ENCODE measurements at places on chromosomes 6 and 20.

- DNase-seq: no peak
Measured at GRCh38 chr6:129175066-129175465, 292.1 kb downstream of the LAMA2 start.

DNA sequence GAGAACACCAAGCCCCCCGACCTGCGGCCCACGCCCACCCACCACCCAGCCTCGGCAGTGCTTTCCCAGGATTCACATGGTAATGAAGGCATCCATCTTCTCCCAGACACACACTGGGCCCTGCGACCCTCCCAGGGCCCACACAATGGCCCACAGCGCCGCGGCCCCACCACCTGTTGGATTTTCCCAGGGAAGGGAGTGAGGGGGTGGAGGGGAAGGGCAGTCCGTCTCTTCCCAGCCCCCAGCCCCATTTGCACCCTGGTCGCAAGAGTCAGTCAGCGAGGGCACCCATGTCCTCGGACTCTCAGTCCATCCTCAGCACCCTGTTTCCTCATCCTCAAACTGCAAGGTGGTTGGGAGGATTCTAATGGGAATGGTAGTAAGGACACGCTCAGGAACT lies 23.7 kb upstream of the ID1 start:
- DNase-seq: no peak

- no peak for DNase-seq
Measured at GRCh38 chr6:166712286-166713228, 85.5 kb upstream of the RPS6KA2 start.

- no peak for DNase-seq
Measured at GRCh38 chr6:55866128-55866527, 9.3 kb downstream of the BMP5 start.

- no peak for DNase-seq
Measured at GRCh38 chr6:136792095-136792409, 225 bp downstream of the MAP3K5 start.

DNA sequence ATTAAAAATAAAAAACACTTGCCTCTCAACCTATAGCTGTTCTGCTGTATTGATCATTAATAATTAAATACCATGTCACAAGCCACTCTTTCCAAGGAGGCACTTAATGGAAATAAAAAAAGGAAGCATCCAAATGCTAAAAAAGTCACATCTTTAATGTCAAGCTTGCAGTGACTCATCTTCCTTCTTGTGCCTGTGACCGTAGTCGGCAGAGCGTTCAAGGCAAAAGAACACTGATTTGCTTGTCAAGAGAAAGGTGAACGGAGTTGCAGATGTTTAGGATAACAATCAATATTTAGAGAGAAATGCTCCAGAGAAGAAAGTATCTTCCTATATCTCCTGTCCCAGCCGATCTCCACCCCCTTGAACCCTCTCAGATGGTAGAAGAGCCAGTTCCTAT lies 341.0 kb upstream of the OPRM1 start:
- no peak for DNase-seq

- no peak for DNase-seq
Measured at GRCh38 chr20:56423211-56423610, 11.2 kb downstream of the CASS4 start.

- no peak for DNase-seq
Measured at GRCh38 chr6:21220271-21220987, 373.1 kb upstream of the SOX4 start.

GRCh38 chr20:38747495-38748096 lies 664 bp upstream of the ACTR5 start:
- no peak for DNase-seq

DNA sequence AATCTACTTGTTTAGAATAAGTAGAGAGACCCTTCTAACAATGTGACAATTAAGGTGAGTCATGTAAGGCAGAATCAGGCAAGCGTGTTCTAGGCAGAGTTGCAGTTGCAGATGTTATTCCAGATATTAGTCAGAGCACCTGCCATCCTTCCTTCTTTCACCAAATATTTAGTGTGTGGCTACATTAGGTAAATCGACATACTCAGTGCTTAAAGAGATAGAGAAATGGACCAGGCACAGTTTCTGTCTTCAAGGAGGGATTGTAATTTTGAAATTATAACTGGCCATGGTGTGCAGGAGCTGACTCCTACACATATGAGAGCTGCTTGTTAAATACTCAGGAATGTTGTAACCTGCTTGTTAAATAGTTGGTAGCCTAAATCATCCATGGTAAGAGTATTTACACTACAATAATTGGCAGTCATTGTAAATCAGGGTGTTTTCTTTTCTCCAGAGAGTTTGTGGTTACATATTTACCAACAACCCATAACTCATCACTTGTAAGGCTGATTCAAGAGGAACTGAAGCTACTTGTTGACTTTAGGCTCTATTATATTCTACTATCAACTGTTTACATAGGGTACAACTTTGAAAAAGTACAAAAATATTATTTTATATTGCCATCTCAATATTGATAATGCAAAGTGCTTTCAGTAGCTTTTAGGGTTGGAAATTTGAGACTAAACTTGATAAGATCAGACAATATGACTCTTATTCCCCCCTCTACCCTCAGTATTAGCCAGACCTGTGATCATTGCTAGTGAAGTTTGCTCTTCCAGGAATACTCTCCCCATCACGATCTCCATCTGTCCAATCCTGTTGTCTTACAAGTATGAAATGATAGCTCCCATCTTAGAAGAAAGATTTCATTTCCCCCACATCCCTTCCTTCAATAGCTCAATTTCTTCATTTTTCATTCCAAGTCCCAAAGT lies 607.1 kb downstream of the COL12A1 start:
- no peak for DNase-seq

- no peak for DNase-seq
Measured at GRCh38 chr6:160147146-160147536, 25.5 kb downstream of the SLC22A1 start.

DNA sequence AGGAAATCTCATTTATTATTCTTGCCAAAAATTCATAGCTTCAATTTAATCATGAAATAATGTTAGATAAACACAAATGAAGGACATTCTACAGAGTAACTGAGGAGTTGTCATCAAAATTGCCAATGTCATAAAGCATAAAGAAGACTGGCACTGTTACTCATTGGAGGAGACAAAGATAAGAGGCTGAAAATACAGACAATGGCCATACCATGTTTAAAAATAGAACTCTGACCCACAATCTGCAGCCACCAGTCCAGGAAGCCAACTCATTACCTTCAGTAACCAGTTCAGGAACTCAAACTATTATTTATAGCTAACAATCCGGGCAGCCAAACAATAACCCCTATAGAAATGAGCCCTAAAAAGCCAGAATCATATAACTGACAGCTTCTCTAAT lies 795.6 kb downstream of the TENT5A start:
- DNase-seq: no peak

DNA sequence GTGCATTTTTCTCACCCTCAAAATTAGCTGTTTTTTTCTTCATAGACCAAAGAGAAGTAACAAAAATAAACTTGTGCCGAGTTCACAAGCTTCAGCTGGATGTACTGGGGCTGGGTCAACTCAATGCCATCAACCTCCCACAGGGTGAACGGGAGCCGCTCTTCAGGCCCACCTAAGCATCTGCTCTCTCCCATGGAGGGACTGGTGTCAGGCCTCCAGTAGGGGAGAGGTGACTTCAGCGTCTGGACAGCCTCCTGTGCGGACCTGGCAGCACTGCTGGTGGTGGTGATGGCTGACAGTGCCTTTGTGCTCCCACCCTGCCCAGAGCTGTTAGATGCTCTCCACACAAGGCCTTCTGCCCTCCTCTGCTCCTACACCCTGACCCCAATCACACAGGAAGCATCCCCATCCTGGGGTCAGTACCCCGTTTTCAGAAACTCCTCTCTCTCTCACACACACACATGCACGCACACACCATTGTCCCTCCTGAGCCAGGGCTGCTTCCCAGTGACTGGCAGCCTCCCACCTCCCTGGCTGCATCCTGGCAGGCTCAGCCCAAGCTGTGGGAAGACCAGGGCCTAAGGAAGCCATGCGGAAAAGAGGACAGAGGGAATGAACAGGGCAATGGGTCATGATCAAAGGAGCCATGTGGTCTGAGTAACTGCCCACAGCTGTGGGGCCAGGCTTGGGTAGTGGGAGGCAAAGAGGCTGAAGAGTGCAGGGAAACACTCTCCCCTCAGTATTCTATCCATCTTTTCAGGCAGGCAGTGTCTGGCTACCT lies 17.7 kb downstream of the CST8 start:
- no peak for DNase-seq

DNA sequence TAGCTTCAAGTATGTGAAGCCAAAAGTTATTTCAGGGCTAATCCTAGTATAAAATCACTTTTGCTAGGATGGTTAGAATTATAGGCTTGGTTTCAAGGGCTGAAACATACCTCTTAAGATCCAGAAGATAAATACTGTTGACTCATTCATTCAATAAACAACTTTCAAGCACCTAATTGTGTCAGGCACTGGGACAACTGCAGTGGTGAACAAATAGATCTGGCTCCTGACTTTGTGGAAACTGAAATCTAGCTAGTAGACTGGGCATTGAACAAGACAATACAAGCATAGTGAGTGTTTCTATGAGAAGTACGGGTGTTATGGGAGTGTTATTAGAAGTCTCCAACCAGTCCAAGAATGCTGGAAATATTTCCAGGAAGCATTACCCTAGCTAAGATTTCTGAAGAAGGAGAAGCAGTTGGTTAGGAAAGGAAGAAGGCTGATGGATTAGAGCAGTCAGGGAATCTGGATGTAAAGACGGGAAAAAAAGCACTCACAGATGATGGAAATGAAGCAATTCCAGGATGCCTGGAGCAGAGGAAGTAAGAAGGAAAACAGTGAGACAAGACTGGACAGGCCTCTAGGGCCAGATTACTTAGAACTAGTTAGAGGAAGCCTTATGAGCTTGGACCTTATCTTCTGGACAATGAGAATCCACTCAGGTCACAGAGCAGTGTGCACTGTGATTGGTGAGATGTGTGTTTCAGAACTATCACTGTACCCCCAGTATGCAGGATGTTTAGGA lies 132.6 kb upstream of the RAB32 start:
- DNase-seq: no peak

GRCh38 chr20:20102716-20103258 lies 50.5 kb downstream of the CFAP61 start:
- DNase-seq: no peak

- no peak for DNase-seq
Measured at GRCh38 chr20:20903773-20904500, 191.5 kb upstream of the RALGAPA2 start.

GRCh38 chr20:14913896-14914620 lies 576.6 kb upstream of the FLRT3 start:
- no peak for DNase-seq

DNA sequence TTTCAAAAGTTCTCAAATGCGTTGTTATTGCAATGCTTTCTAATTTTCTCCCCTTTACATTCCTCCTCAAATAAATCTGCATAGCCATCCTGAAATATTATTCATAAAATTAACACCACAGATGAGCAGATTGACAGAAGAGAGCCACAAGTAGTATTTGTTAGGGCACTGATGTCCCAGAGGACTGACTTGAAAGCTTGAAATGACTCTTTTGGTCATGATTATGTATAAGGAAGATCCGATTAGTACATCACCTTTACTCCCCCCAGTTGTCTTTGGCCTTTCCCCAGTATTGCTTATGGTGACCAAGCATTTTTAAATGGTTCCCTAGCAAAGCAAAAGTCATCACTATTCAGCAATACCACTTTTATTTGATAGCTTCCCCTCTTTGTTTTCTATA lies 187.6 kb downstream of the ADAT2 start:
- no peak for DNase-seq

GRCh38 chr6:166936079-166936787 lies 20.1 kb downstream of the RNASET2 start:
- DNase-seq: no peak

DNA sequence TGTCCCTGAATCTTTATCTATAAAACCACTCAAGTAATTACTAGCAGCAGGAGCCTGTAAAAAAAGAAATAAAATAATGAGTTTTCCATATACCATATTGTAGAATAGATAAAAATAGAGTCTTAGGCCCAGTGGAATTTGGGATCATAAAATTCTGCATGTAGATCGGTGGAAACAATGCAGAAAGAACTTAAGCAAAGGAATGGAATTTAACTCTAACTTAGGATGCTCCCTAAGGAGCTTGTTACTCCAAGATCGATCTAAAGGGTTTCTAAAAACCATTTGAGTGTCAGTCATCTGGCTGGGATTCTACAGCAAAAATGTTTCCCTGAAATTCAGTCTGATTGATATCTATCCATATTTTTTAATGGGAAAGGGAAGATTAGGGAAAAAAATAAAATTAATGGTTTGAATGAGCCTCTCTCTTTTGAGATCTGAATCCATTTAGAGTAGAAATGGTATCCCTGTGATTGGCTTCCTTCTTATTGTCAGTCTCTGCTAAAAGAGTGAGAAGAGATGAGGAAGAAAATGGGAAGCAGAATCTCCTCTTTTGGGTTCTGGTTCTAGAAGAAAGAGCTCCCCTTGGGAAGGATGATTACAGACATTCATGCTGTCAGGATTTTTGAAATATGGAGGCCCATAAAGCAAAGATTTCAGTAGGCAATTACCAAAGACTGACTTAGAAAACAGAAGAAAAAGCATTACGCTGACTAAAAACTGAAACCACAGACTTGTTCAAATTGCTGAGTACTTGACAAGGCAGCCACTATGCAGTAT lies 564.3 kb upstream of the MARCKS start:
- no peak for DNase-seq

DNA sequence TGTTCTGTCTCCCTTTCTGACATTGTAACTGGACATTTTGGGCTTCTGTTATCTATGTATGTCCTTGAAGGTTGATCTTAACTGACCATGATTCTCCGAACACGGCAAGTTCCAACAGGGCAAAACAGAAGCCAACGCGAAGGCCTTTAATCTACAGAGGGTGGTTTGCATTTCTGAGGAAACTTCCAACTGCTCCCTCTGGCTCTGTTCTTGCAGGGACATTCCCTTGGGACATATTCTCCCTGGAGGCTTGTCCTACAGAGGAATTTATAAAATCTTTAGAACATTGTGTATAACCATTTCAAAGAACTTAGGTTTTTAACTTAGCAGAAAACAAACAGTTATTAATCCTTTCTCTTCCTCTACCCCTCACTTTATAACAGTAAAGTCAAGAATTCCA lies 189.0 kb upstream of the CDYL start:
- DNase-seq: no peak

- no peak for DNase-seq
Measured at GRCh38 chr6:113690281-113691259, 166.6 kb upstream of the MARCKS start.

DNA sequence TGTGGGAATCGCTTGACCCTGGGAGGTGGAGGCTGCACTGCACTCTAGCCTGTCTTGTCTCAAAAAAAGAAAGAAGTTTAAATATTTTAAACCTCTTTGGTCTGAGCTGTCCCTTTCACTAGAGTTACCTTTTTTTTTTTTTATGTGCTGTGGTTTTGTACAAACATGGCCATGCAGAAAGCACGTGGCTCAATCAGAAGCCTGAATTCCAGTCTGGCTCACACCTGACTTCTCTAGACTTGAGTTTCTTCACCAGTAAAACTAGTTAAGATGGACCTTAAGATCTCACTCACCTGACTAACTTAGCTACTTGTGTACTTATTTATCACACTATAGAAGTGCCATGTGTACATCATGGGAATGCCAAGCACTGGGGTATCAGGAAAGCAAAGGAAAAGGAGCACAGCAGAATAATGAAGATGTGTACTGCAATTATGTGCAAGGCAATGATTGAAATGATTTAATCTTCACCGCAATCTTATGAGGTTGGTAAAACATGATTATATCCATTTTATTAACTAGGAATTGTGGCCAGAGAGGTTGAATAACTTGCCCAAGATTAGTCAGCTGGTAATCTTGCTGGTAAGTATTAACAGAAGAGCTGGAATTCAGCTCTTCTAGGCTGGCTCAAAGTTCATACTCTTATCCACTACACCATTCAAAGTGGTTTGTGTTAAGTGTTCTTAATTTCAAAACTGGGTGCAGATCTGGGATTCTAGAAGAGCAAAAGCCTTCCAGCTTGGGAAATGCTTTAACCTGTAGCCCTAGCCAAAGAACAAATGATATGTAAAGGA lies 10.7 kb downstream of the HMGN3 start:
- DNase-seq: no peak
